Inflammatory macrophage treated with lipopolysaccharide for 1 hour (primary cell): ENCODE measurements at places on chromosomes 1 and 21.

DNA sequence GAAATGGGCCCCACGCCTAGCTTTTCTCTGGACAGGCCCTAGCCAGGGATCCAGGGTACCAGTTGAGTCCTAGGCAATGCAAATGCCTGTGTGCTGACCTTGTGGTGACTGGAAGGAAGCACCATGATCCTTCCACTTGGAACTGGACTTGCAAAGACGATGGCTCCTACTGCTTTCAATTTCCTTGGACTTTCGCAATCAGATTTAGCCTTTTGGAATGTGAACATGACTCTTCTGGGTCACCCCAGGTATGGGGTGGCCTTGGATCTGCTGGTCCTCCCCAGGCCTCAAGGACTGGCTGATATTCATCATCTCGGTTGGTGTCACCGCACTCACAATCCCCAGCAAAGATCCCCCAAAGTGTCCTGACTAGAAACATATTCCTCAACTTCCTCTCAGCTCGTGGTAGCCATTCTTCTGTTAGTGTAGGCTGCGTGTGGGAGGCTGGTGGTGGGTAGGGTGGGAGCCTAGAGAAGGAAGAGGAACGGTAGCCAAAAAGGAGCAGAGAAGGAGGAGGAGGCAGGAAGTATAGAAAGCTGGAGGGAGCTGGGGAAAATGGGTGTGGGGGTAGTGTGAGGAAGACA is 130.5 kb downstream of the PPIAL4G start:
- peak; percentile 73 for DNase-seq

- DNase-seq, result no peak
Measured at GRCh38 chr1:218517459-218517858, 172.3 kb downstream of the TGFB2 start.

DNA sequence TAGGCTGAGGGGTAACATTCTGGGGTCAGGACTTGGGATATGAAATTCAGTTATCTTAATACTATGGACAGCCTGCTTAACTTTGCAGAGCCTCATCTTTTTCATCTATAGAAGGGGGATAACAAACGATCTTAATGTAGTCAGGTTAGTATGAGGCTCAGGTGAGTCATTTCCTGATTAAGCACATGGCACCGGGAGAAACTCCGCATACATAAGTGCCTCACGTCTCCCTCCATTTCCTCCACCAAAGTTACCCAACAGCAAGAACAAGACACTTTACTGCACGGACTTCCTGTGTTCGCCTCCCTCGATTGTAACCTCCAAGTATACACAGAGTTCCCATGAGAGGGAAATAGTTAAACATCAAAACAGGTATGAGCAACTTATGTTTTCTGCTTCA is 112.7 kb upstream of the COA6 start:
- no peak for DNase-seq

DNA sequence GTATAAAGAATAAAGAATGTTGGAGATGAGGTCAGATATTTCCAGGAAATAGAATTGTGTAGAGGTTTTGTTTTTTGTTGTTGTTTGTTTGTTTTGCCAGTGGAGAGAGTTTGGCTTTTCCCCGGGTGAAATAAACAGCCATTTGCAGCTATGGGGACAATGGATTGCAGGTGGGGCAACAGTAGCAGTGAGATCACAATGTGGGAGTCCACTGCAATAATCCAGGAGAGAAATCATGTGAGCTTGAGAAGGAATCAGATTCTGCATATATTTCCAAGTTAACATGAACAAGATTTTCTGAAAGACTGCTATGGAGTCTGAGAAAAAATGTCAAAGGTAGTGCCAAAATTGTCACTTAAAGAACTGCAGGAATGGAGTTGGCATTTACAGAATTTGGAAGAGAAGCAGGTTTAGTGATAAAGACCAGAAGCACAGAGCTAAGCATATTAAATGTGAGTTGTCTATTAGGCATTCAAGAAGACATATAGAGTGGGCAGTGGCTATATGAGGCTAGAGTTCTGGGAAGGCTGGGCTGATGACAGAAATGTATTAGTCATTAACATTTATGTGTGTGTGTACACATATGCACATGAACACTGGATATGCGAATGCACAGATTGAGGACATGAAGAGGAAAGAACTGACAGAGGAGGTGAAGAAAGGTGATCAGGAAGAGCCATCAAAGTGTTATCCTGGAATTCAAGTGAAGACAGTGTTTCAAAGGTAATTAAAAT is 729.6 kb upstream of the PTBP2 start:
- DNase-seq, result no peak

- DNase-seq, result peak; percentile 10
Measured at GRCh38 chr1:175600721-175601440, 142.5 kb downstream of the TNR start.

- peak; percentile 91 for DNase-seq
Measured at GRCh38 chr21:31339721-31340120, 4.3 kb downstream of the TIAM1 start.

DNA sequence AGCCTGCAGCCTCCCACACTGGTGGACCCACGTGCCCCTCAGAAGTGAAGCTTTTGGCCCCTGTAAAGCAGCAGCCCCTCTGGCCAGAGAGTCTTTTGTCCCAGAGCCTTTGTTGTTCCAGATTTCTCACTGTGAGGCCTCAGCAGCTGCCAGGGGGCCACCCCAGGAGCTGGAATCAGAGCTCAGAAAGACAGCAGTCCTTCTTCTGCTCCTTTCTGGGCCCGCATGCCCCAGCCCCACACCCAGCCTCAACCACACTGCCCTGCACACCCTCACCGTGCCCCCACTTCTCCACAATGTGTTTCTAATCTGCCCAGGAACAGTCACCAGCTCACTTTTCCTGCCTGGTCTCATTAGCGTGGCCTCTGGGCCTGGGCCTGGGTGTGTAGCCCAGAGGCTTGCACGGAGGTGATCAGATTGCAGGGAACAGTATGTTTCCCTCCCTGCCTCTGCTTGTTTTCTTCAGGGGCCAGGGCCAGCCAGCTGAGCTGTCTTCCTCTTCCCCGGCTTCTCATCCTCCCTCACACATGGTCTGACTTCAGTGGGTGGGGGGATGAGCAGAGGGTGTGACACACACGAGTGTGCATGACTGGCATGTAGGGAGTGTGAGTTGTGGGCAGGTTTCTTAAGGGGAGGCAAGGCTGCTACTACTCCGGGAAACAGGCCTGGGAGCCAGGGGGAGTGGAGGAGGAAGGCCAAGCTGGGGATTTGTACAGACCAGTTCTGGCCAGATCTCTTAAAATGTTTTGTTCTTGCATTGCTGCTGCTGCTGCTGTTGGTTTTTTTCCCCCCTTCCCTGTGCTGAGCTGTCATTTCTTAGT is 82.5 kb upstream of the ZNF648 start:
- peak; percentile 79 for DNase-seq

DNA sequence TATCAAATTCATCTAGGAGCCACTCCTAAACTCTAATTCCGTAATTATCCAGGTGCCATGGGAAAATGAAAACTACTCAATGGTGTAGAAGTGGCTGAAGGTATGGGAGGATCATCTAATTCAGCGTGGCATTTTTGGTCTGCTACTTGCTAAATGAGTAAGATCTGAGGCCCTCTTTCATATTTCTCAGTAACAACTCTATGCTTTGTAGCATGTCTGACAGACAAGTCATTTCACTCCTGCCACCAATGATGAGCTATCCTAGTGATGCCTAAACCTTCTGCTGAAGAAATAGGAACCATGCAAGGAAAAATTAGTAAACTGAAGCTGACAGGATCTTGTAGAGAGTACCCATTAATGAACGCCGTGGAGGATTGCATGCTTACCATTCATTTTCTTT is 145.3 kb downstream of the NTNG1 start:
- no peak for DNase-seq

- DNase-seq, result no peak
Measured at GRCh38 chr1:15706751-15707150, 22.6 kb downstream of the PLEKHM2 start.

DNA sequence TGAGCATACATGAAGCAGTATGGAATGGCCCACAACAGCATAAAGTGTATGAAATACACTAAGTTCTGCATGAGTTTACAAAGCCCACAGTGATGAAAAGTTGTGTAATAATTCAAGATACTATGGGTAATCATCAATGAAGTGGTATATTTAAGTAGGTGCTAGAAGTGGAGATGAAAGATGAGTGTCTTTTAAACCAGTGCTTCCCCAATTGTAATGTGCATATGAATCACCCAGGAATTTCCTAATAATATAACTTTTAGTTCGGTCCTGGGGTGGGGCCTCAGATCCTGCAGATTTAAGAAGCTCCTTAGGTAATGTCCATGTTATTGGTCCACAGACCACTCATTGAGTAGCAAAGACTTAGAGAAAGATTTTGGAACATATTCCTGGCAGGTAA is 184.9 kb downstream of the DUSP10 start:
- DNase-seq, result peak; percentile 25

GRCh38 chr1:185487026-185487425 is 170.0 kb upstream of the IVNS1ABP start:
- no peak for DNase-seq

- peak; percentile 6 for DNase-seq
Measured at GRCh38 chr1:68331117-68331865, 99.0 kb upstream of the WLS start.

DNA sequence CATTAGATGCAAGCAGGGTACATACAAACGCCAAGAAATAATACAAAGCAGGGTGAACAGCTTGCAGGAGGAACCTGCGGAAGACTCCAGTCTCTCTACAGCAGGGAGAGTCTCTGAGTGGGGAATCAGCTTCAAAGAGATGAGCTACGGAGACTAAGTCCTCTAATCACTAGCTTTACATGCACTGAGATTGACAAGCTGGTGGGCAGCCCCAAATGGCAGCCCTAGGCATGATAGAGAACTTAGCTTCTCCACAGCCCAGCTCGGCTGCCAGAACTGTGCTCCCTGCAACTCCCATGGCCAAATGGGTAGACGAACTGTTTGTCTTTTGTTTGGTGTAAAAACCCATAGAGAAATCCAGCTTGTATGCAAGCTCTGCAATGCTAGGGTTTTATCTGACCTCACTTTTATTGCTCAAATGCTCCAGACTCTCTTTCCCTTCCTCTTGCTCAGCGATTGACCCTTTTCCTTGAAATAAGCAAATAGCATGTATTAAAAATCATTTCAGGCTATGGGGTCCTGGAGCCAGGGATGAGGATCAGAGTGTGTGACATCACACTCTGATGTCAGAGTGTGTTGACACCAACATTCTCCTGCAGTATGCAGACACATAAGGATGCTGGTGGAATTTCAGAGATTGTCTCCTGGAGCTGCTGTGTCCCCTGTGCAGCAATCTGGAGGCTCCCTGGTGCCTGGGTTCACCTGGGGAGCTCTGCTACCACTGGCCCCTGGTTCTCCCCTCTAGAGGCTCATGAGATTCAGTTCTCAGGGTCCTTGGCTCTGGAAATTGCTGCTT is 238.5 kb downstream of the TTLL7 start:
- no peak for DNase-seq

DNA sequence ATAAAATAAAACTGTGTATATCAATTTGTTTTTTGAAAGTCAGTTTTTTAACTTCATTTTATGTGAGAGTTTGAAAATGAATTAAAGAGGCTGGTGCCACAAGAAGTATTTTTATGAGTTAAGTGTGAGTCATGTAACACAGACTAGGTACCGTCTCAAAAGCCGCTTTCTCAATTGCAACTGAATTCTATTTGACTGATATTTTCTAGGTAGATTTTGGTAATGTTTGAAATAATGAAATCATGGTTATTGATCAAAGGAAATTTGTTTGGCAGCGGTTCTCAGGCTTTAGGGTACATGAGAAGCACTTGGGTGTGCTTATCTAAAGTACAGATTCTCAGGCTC is 4.6 kb downstream of the SNX27 start:
- DNase-seq, result no peak

GRCh38 chr1:228343191-228343661 is 63.4 kb downstream of the TRIM11 start:
- no peak for DNase-seq

GRCh38 chr1:66352792-66353191 is 181.2 kb upstream of the SGIP1 start:
- DNase-seq, result no peak

GRCh38 chr1:43969746-43970466 is at the start of gene DPH2:
TSS of gene DPH2 (plus strand) at chr1:43970010. CDS start at chr1:43970176, 166 bp downstream.
- DNase-seq, result peak; percentile 97

GRCh38 chr1:3564921-3565831 is 46.1 kb downstream of the MEGF6 start:
- DNase-seq, result no peak

DNA sequence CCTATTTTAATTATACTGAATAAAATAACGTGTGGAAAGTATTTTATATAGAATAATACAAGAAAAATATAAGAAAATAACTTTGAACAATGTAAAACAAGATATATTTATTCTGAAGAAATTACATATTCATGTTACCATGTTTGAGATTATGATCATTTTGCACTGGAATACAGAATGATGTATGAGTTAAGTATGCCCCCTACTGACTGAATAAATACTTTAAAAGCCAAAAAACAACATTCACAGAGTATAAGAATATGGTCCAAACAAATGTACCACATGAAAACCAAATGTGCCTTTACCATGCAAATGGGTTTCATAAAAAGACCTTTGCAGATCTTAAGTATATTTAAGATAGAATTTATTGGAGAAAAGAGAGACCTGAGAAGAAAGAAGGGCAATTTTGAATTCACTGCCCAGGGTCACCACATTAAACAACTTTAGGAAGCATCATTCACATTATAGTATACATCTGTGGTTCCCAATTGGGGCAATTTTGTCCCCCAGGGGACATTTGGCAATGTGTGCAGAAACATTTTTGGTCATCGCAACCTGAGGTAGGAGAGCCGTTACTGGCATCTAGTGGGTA is 136.6 kb upstream of the GFI1 start:
- DNase-seq, result no peak
